ENCODE measurements at places on chromosomes 6 and 20. TPM values are rescaled to one million over a fixed set of nuclear protein-coding genes. Genes with fewer than 3 reads are reported as not detected.

Gene ERVFRD-1
- total RNA-seq: not detected

Gene THBS2
- total RNA-seq: 260 TPM

Gene HLA-B
- total RNA-seq: 2,082 TPM

DNA sequence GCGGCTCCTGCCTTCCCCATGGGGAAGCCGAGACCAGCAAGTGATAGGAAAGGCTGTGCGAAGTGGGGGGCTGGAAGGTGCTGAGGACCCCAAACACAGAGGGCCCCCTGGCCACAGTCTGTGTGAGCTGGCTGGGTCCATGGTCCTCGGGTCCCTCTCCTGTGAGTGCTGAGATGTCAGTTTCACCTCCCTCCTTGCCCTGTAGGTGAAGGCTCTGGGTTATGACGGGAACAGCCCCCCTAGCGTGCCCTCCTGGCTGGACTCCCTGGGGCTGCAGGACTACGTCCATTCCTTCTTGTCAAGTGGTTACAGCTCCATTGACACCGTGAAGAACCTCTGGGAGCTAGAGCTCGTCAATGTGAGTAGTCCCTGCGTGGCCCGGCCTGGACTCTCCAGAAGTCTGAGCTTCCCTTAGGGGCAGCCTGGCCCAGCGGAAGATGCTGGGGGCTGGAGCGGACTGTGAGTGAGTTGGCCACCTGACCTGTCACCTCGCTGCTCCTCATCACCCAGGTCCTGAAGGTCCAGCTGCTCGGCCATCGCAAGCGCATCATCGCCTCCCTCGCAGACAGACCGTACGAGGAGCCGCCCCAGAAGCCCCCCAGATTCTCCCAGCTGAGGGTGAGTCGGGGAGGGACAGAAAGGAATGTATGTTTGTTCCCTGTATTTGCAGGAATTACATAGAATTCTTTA is 61.7 kb downstream of the TCP11 start:
- H3K4me3 ChIP-seq: no peak overlapping the region
- no peak overlapping the region for H3K27ac ChIP-seq
- no peaks in the 10 kb centered on the region for H3K36me3 ChIP-seq
- H3K4me1 ChIP-seq: peaks cover 18% of the 10 kb centered on the region
- no peak for DNase-seq

GRCh38 chr20:45097485-45098102 is 3.3 kb downstream of the KCNS1 start:
- H3K4me3 ChIP-seq: peak overlapping the region; percentile 31
- peak; percentile 10 for DNase-seq
- no peak overlapping the region for H3K27ac ChIP-seq

DNA sequence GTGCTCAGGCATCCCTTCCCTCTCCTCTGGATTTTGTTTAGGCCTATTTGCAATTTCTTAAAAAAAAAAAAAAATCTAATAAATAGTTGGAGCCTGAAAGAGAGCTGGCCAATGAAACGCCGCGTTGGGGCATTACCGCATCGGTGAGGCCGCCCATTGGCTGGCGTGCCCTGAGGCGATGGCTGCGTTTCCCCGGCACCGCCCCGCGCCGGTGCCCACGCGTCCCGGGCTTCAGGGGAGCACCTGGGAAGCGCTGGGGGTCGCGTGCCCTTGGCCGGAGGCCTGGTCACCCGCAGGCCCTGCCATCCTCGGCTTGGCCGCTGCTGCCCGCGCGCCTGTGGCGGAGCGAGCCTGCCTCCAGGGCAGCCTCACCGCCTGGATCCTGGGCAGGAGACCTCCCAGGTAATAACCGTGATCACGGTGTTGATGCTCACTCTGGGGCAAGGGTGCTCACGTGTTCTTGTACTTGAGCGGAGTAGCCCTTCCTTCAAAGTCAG is 155.4 kb downstream of the NRN1 start:
- H3K27ac ChIP-seq: no peak overlapping the region
- H3K4me1 ChIP-seq: peaks cover 3% of the 10 kb centered on the region
- DNase-seq: peak; percentile 10
- peaks cover 2% of the 10 kb centered on the region for H3K27me3 ChIP-seq
- H3K36me3 ChIP-seq: no peaks in the 10 kb centered on the region

- no peak for DNase-seq
- no peaks in the 10 kb centered on the region for H3K4me1 ChIP-seq
- no peak overlapping the region for H3K4me3 ChIP-seq
- H3K27ac ChIP-seq: no peak overlapping the region
Measured at GRCh38 chr6:139133262-139134063, 1.4 kb upstream of the HECA start.
